ENCODE measurements at places on chromosomes 7 and 10.

GRCh38 chr10:7258948-7259523 is 151.8 kb downstream of the SFMBT2 start:
- DNase-seq, result peak; percentile 90

DNA sequence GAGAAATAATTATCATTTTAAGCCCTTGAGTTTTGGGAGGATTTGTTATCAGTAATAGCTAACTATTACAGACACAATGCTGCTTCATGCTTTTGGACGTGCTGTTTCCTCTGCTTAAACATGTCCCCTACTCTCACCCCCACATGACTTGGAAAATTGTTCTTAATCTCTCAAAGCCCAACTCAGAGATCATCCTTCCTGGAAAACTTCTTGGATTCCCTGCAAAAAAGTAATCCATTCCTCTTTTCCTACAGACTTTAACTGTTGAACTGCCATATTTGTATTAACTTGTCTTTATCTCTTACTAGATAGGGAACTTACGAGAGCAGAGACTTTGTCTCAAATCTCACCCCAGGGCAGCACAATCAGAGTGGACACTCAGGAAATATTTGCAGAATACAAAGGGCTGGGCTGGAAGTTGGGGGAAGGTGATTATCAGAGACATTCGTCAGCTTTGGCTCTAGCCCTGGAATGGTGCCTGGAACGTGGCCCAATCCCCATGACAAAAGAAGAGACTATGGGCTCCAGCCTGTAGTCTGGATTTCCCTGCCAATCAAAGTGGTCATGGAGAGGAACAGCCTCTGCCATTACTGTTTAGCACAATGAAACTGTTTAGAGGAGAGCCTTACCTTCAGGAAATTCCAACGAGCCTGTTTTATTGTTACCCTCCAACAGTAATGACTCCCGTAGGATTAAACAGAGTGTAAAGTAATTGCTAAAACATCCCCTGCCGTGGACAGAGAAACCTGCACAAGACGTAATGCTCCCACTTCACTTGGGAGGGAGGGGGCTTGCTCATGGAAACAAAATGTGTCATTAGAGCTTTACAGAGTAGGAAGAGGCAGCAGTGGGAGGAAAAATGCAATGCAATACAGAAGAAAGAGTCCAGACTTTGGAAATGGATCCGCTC is 140.4 kb upstream of the AUTS2 start:
- DNase-seq, result no peak

DNA sequence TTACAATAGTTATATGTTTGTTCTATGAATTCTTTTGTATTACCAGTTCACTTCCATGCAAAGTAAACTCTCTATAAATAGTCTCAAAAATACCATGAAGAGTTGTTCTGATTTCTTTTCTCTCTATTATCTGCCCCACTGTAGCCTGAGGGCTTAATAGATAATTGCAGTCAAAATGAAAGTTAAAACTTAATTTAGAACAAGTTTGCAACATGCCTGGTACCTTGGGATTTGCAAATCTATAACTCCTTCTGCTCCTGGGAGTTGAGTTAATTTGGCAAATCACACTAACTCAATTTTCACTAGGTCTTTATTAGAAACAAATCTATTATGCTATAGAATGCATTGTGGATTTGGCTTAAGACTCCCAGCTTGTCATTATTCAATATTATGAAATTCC is 21.8 kb upstream of the NDUFA5 start:
- DNase-seq, result no peak

DNA sequence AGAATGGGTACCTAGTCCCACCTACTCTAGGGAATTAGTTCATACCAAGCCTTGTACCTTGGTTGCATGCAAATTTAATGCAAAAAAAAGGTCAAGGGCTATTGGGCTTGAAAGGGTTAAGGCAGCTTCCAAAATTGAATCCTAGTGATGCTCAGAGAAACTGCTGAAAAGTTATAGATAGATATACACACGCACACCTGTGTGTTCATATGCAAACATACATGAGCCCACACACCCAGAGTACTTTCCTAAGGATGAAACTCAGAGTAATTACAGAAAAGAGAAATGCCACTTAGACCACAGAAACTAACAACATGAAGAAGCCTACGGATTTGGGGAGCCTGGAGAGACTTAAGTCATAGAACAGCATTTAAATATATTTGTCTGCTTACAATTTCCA is 1.5 kb downstream of the SLC25A13 start:
- no peak for DNase-seq

DNA sequence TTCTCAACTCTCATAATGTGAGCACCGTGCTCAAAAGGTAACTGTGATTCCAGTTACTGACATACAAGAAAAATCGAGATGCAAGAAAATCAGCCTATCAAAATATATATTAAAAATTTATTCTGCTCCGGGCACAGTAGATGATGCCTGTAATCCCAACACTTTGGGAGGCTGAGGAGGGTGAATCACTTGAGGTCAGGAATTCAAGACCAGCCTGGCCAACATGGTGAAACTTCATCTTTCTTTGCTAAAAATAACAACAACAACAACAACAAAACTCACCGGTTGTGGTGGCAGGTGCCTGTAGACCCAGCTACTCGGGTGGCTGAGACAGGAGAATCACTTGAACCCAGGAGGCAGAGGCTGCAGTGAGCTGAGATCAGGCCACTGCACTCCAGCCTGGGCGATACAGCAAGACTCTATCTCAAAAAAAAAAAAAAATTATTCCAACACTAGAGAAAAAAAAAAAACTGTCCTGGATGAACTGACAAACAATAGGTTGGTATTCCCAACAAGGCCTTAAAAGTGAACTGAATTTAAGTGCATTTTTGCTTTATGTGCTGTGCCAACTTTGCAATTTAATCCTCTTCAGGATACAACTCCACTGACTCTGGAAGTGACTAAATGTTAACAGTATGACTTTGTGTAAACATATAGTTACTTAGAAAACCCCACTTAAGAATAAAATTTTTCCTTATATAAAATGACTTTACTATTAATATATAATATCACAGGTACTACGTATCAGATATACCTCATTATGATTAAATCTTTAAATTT is 51.1 kb downstream of the JMJD1C start:
- no peak for DNase-seq

DNA sequence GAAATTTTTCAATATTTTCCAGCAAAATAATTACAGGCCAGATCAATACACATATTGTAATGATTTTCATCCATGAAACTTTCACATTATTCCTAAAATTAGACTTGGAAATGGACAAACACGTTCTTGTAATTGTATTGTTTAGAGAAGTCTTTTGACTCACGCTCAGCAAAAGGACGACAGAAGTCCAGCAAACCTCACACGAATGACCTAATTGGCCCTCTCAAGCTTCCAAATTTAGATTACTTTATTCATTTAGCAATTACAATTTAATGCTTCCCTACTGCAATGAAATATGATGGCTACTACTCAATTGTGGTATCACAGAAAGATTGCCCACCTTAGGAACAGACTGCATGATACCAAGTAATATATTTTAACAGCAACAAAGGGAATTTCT is 702.2 kb downstream of the MAGI2 start:
- no peak for DNase-seq

GRCh38 chr10:75180592-75180991 is 30.0 kb upstream of the VDAC2 start:
- no peak for DNase-seq

- DNase-seq, result no peak
Observed at GRCh38 chr10:123501148-123501547, 165.0 kb upstream of the GPR26 start.

DNA sequence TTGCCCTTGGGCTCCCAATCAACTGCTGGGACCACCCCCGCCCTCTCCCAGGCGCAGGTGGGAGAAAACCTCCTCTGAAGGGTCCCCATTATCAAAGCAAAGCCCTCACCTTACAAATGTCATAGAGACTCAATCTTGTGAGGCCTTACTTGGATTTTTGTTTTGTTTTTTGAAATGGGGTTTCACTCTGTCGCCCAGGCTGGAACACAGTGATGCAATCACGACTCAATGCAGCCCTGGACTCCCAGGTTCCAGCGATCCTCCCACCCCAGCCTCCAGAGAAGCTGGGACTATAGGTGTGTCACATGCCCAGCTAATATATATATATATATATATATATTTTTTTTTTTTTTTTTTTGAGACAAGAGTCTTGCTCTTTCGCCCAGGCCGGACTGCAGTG is 57.5 kb upstream of the WIPI2 start:
- no peak for DNase-seq

GRCh38 chr10:73908853-73909539 is 1.9 kb upstream of the PLAU start:
- peak; percentile 91 for DNase-seq

GRCh38 chr7:47389923-47390630 is 191.8 kb downstream of the TNS3 start:
- DNase-seq, result no peak

GRCh38 chr10:17805330-17805729 is 3.8 kb upstream of the MRC1 start:
- no peak for DNase-seq

DNA sequence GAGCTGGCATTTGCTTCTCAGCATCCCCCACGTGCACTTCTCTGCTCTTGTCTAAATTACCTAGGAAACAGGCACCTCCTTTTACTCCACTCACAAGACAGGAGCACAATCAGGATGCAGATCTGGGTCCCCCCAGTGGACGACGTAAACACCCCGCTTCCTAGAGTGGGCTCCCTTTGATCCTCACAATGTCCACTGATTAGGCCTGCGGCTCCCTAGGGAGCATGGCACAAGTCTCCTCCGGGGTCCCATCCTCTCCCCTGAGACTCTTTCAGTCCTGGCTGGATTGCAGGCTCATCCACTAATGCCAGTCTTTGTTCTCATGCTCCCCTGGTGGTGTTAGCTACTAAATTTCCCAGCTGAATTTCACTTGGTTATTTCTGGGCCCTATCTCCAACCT is 98.3 kb downstream of the GLI3 start:
- no peak for DNase-seq

DNA sequence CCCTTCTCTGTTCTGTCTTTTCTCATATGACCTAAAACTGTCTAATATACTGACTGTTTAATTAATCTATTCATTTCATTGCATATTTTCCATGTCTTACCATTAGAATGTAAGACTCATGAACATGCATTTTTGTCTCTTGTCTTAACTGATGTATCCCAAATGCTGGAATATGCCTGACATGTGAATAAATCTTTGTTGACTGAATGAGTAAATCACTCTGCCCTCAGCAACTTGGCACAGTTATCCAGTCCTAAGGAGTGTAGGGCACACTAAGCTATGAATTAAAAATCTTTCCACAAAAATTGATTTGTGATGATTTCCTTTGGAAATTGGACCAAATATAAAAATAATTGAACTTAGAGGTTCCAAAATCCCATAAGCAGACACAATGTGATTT is 111.3 kb downstream of the ETV1 start:
- no peak for DNase-seq

DNA sequence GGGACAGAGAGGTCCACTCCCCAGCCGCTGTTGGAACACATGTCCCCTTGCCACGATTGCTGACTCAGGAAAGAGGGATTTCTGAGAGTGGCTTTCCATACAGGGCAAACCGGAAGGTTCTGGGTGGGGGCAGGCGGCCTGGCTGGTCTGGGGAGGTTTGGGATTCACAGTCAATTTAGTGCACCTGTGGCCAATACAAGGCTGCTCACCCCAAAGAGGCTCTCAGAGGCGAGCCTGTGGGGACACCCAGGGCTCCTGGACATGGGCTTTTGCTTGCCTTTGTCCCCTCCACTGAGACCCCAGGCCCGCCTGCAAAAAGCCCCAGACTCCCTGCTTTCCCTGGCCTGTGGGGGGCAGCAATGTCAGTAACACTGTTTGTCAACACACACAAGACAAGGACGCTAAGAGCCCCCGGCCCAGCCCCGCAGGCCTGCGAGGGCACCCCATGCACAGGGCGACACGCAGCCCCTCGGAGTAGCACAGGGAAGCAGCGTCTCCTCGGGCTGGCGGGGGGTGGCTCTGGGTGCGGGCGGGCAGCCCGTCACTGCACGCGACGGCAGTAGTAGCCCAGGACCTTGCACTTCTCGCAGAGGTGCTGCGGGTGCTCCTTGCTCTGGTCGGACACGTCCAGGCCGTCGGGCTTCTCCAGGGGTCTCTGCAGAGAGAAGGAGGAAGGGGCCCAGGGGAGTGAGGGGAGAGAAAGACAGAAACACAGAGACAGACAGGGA is 38.7 kb downstream of the PPIF start:
- no peak for DNase-seq

DNA sequence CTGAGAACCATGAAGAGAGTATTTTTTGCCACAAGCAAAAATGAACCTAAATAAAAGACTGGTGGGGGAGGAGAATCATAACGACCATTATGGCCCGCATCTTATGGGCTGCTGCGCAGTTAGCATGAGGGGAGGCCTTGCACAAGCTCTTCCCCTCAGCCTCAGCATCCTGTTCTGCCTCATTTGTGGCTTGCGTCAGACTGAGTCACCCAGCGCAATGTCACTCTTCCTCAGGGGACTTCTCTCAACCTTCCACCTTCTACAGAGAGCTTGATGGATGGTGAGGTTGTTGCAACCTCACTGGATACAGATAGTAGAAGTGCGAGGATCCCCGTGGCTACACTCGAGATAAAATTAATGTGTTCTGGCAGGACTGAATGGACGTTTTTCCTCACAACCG is 16.8 kb upstream of the GPR15LG start:
- no peak for DNase-seq

GRCh38 chr7:50480797-50481196 is 30.6 kb upstream of the FIGNL1 start:
- no peak for DNase-seq

DNA sequence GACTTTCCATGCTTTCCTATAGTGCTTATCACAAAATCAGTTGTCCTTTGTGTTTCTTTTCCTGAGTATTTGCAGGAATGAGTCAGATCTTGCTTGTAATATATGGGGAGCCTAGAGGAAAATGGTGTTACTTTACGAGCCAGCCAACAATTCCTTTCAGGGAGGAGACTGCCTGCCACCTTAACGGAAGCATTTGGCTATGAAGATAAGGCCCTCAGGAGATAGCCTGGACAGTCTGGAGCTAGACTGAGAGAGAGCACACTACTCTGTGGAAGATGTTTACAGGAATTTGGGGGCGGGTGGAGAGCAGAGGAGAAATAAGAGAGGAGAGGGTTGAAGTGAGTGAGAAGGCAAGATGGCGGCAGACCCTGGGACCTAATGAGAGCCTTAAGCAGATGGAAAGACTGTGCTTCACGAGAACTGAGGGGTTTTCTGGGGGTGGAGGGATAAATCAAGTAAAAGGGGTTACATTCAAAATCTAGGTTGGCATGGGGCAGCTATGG is 126.3 kb downstream of the SNX10 start:
- no peak for DNase-seq

DNA sequence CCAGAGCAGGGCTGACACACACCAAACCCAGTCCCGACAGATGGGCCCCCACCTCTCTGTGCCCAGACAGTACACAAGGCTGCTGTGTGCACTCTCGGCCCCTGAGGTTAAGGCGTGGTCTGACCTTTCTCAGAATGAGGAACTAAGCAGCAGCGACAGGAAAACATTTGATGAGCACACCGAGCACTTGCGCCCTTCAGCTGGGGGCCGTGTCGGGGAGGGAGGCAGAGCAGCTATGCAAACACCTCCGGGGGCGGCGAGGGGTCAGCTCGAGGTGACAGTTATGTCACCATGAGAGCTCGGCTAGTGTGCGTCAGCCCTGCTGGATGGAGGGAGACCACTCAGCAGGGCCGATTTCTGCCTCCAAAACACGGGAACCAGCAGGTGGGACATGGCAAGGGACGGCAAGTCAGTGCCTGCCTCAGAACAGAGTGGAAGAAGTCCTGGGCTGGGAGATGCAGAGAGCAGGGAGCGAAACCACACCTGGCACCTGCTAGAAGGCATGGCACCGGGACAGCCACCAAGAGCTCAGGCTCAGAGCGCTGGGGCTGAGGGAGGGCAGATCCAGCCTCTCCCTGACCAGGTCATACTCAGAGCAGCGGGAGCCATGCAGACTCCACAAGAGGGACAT is 57.4 kb downstream of the CHST15 start:
- peak; percentile 21 for DNase-seq
